ENCODE measurements at places on chromosomes 7 and 10. TPM values are rescaled to one million over a fixed set of nuclear protein-coding genes. Genes with fewer than 3 reads are reported as not detected.

DNA sequence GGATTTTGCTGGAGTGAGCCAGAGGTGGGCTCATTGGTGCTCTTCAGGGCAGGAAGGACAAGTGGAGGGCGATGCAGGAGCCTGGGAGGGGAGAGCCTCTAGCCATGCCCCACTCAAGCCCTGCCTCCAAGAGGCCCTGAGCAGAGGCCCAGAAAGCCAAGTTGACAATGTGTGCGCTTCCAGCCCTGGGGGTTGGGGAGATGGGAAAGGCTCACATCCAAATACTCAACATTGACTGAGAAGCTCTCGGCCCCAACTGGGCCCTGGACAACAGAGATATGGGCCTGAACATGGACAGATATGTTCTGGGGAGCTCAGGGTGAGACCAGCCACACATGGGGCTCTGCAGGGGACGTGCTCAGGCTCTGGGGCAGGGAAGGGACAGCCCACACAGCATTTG, 39.0 kb downstream of the FRMPD2 start:
- DNase-seq: no peak

- peak; percentile 40 for DNase-seq
These were observed 21.5 kb downstream of the ADARB2 start for GRCh38 chr10:1715821-1716220.

NUPR2 gene
- not detected for total RNA-seq

POMZP3 gene
- 38.7 TPM for total RNA-seq

TUBB8 gene
- not detected for total RNA-seq
